Spinal cord (tissue), 10 donors: ENCODE measurements at places on chromosomes 2 and 18. TPM values are rescaled to one million over a fixed set of nuclear protein-coding genes. Genes with fewer than 3 reads are reported as not detected.

Gene PPP4R1
- 105 TPM for total RNA-seq

Gene CCDC102B
- total RNA-seq = 19.4 TPM

Gene FOXI3
- total RNA-seq = 0.06 TPM

Gene UGT1A3
- total RNA-seq = not detected

Gene PTPRN
- total RNA-seq = 67.3 TPM

Gene FBXO48
- 1.3 TPM for total RNA-seq
